Fibroblast of the conjunctiva (primary cell): ENCODE measurements at places on chromosomes 1 and 21.
A peak's percentile ranks its signal among the peaks of the same experiment; 100 is the strongest.

DNA sequence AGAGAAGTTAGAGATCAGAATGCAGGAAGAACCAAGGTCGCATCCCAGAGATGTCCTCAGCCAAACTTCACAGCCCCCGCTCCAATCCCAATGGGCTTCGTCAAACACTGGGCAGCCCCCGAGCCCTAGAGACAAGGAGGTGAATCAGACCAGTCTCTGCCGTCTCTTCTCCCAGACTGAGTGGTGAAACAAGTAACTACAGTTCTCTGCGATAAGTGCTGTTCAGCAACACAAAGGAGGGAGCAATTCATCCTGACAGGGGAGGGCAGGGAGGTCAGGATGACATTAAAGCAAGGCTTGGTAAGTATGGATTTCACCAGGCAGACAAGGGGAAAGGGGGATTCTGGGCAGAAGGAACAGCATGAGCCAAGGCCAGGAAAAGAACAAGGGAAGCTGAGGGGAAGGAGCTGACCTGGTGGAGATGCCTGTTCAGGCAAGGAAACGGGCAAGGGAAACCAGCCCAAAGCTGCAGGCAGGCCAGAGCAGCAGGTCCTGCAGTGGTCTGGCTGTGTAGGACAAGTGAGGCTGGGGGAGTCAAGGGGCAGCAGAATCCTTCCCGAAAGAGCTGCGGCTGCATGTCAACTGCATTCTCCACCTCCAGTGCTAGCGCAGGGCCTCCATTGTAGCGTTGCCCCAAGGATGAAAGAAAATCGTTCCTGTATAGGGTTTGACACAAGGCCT, 13.6 kb upstream of the ERI3 start:
- no peak for DNase-seq

DNA sequence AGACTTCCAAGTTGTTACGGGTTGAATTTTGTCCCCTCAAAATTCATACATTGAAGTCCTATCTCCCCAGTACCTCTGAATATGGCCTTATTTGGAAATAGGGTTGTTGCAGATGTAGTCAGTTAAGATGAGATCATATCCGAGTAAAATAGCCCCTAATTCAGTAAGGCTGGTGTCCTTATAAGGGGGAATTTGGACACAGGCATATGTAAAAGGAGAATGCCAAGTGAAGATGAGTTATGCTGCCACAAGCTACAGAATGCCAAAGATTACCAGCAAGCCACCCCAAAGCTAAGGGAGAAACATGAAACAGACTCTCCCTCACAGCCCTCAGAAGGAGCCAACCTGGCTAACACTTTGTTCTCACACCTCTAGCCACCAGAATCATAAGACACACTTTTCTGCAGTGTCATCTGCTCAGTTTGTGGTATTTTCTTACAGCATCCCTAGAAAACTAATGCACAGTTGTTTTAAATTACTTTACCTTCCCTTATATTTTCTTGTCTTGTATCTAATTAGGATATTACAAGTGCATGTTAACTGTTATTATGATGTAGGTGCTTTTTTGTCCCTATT, 43.3 kb upstream of the PRDX6 start:
- DNase-seq = no peak

GRCh38 chr1:7250176-7250575, 464.9 kb downstream of the CAMTA1 start:
- no peak for DNase-seq

DNA sequence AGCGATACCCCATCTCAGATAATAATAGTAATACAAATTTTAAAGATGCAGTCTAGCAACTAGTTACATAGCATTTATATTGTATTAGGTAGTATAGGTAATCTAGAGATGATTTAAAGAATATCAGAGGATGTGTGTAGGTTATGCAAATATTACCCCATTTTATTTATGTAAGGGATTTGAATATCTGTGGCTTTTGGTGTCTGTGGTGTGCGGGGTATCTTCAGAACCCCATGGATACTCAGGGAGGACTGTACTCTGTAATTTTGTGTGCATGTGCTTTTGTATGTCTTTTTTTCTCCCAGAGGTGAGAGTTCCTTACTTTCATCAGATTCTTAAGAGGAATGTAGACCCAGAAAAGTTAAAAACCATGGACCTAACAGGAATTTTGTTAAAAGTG, 12.8 kb downstream of the RNF2 start:
- no peak for DNase-seq

- no peak for DNase-seq
Observed at GRCh38 chr1:59900640-59901039, 25.9 kb downstream of the CYP2J2 start.

GRCh38 chr1:100512803-100513352, 25.1 kb upstream of the GPR88 start:
- no peak for DNase-seq

DNA sequence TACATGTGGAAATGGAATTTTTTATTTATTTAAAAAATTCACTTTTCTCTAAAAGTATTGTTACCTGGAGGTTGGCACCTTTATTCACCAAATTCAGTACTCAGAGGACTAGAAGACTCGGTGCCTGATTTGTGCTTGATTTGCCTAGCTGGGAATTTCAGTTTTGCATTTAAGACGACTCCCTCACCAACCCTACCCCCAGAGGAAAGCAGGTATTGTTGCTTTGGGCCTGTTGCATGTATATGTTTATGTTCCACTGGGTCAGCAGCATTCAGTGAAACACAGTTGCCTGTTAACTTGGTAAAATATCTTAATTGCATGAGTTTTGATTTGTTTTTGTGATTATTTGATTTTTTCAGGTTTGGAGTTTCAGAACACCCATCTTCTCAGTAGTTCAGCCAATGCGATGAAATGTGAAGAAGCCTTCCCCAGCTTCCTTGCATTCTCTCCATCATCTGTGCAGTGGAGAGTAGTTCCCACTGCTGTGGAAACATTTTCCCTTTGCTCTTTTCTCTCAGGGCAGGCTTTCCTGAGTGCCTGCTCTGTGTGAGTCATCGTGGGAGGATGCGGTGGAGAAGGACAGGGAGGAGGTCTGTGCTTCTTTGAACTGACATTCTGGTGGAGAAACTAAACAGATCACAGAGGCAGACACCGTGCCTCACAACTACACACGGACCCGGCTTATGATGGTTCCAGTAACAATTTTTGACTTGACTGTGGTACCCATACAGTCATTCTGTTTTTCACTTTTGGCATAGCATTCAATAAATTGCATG, 6.4 kb downstream of the ADARB1 start:
- no peak for DNase-seq

DNA sequence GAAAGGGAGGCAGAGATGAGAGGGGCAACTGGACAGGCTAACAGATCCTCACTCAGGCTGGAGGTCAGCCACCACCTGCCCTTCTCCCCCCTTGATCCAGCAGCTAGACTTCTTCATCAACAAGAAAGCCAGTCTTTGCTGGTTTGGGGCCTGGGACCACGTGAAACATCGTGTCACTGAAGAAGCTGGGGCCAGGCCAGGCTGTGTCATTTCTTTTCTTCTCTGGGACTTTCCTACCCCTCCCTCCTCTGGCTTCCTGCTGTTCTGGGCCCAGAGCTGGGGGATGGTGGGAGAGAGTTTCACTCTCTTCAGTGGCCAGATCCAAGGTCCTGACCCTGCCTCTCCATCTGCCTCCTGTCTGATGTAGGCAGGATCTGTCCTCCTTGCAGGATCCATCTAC, 18.1 kb upstream of the SLC26A9 start:
- no peak for DNase-seq

GRCh38 chr1:39499668-39500067, 8.2 kb downstream of the BMP8A start:
- no peak for DNase-seq

DNA sequence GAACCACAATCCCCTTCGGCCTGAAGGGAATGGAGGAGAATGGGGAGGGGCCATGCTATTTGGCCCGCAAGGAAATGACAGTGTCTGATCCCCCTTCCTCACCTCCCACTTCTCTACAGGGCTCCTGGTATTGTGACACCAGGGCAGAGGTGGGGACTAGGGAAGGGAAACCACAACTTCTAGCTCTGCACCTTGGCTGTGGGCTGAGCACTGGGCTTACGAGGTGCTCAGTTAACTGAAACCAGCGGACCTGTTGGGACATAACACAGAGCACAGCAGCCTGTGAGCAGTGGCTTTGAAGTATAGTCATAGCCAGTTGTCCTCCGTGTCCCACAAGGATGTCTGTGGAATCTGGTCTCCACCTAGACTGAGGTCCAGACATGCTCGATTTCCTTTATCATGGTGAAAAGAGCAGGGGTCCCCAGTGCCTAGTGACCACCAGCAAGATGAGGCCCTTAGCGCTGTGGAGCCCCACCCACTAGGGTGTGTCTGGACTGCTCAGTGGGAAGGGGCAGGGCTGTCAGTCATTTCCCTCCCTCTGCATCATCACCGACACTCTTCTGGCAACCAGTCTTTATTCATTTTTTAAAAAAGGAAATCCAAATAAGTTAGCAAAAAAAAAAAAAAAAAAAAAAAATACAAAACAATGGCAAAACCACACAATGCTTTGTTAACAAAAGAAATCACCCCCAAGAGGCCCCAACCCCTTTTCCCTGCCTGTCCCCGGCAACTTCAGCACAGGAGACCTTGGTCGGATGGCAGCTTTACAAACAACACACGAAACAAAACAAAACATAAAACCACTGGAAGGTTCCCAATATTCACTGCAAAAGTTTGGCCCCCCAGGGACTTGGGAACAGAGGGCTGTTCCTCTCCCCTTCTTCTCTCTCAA, 3.0 kb downstream of the MYOG start:
- DNase-seq = no peak

GRCh38 chr1:220213382-220213983, 58.8 kb downstream of the RAB3GAP2 start:
- no peak for DNase-seq

GRCh38 chr1:38090796-38091195, 44.2 kb upstream of the POU3F1 start:
- DNase-seq = no peak

GRCh38 chr1:65949230-65949626, 156.5 kb downstream of the PDE4B start:
- DNase-seq = no peak

- peak; percentile 69 for DNase-seq
Observed at GRCh38 chr1:214660900-214661299, 57.9 kb downstream of the CENPF start.

DNA sequence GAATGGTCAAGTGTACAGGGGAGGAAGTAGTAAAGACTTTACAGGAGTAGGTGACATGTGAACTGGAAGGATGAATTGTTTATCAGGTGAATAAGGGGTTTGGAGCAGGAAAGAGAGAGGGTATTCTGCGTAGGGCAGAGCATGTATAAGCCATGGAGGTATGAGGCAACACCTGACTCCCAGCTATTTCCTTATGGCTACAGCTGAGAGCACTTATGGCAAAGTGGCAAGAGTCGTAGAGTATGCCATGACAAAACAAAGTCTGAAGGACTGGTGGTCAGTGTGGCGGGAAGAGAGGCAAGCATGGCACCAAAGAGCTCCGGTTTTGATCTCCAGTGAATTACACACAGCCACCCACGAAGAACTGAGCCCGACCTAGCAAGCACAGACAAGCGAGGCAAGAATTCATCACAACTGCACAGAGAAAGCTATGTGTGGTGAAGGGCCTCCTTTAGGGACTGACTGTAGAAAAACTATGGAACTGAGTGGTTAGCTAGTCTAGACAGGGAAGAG, 9.0 kb upstream of the ELOVL1 start:
- DNase-seq = no peak

DNA sequence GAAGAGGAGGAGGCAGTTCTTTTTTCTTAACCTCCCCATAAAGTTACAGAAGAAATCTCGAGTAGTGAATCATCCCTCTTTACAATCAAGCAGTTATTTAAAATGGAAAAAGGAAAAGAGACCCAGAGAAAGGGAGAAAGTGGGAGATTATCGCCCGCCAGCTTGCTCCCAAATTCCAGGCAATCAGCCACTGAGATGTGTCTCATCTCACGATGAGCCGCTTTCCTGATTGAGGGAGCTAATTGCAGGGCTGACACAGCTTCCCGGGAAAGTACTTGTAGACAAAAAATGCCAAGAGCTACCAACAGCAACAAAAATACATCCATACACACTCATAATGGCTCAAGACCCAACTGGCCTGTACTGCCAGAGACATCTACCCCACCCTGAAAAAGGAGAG, 191.6 kb upstream of the ZC3H12A start:
- no peak for DNase-seq

DNA sequence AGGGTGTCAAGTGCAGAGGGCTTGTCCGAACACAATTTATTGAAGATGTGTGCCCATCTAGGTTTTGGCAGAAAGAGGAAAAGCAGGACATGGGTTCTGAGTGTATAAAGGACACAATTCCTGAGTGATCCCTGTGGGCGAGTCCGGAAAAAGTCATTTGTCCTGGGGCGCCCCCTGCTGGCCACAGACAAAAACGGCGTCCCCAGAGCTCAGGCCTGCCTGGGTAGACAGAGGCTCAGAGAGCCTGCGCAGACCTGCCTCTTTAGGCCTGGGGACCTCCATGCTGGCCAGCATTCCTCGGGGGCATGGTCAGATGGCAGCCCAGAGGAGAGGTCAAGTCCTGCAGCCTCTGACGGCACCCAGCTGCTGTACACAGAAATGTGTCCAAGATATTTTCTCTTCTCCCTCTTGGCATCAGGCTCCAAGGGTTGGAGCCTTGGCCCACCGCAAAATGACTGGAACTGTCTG, 65.5 kb upstream of the LRP8 start:
- DNase-seq = peak; percentile 35

GRCh38 chr21:40186045-40186444, 318.8 kb downstream of the PCP4 start:
- DNase-seq = no peak

DNA sequence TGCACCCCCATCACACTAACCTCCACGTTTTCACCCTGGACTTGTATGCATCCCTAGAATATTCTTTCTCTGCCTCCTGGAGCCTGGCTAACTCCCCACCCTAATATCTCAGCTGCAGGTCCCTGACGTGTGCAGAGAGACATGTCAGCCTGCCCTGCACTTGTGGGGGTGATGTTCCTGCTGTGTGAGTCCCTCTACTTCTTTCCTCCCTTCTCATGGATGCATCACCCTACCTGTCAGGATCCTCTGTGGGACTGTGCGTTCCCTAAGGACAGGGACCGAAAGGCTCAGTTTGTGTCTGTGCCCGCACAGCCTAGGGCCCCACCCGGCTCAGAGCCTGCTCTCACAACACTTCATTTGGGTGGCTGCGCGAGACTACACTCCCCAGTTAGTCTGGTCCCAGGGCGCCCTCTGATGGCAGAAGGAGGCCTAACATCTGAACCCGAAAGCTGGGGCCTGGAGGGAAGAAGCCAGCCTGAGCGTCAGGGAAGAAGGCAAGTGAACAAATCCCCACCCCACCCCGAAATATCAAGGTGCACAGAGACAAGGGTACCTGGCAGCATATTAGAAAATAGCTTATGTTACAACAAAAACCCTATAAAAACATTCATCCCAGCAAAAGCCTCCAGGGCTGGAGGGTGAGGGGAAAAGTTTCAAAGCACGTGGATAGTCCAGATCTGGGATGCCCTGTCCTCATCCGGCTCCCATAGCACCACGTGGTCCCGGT, 3.7 kb downstream of the CD52 start:
- DNase-seq = peak; percentile 75
